ENCODE measurements at places on chromosomes 11 and 22. TPM values are rescaled to one million over a fixed set of nuclear protein-coding genes. Genes with fewer than 3 reads are reported as not detected.

GRCh38 chr11:10611979-10612862 is 43.8 kb upstream of the LYVE1 start:
- no peak overlapping the region for H3K4me3 ChIP-seq
- H3K27me3 ChIP-seq, result peaks cover 5% of the 10 kb centered on the region
- H3K4me1 ChIP-seq, result no peaks in the 10 kb centered on the region
- H3K36me3 ChIP-seq, result no peaks in the 10 kb centered on the region
- H3K27ac ChIP-seq, result no peak overlapping the region
- no peak for DNase-seq

GRCh38 chr11:26187639-26188038 is 144.3 kb upstream of the ANO3 start:
- H3K36me3 ChIP-seq, result no peaks in the 10 kb centered on the region
- H3K4me3 ChIP-seq, result no peak overlapping the region
- H3K27ac ChIP-seq, result no peak overlapping the region
- no peaks in the 10 kb centered on the region for H3K4me1 ChIP-seq
- no peak for DNase-seq

DNA sequence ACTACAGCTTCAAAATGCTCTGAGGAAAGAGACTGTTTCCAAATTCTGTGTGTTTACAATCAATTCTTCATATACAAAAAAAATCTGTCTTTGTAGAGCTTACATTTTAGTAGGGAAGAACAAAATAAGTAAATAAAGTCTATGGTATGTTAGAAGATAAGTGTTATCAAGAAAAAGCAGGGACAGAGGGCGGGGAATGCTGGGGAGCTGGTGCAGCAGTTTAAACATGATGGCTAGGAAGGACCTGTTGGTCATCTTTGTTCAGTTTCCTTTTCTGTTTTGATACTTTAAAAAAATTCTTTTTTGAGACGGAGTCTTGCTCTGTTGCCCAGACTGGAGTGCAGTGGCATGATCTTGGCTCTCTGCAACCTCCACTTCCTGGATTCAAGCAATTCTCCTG is 16.1 kb downstream of the TMEM25 start:
- peaks cover 35% of the 10 kb centered on the region for H3K36me3 ChIP-seq
- H3K27me3 ChIP-seq, result no peaks in the 10 kb centered on the region
- H3K4me3 ChIP-seq, result no peak overlapping the region
- DNase-seq, result no peak
- H3K27ac ChIP-seq, result no peak overlapping the region

DNA sequence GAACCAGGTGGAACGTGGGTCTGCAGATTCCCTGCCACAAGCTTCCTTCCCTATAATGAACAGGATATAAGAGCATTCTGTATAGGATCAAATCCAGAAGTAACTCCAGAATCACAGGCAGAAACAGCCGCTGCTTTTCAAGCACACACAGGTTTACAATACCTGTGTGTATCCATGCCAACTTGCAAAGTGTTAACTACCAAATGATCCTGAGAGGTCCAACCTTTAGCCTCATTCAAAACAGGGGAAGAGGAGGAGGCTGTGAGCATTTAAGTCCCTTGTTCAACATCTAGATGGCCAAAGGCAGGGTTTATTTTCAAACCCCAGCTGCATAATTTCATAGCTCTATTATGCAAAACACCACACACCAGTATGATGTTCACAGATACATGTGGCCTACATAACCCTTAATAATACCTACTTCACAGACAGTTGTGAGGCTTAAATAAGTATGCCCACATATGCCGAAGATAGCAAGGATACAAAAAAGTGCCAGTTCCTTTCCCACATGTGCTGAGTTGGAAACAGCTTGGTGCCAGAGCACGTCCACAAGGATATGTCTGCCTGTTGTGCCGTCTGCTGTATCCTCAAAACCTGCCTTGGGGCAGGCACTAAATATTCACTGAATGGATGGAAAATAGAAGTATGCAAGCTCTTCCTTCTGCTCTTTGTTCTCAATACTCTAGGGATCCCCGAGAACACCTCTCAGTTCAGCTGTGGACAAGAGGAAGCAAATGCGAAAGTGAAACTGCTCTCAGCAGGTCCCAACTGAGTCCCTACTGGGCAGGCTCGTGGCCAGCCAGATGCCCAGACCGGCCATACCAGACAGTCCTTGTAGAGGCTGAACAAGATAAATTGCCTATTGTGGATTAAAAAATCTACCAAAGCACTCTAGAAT is 66.8 kb downstream of the LARGE1 start:
- H3K4me3 ChIP-seq, result peak overlapping the region; percentile 91
- peaks cover 1% of the 10 kb centered on the region for H3K27me3 ChIP-seq
- no peaks in the 10 kb centered on the region for H3K36me3 ChIP-seq

DNA sequence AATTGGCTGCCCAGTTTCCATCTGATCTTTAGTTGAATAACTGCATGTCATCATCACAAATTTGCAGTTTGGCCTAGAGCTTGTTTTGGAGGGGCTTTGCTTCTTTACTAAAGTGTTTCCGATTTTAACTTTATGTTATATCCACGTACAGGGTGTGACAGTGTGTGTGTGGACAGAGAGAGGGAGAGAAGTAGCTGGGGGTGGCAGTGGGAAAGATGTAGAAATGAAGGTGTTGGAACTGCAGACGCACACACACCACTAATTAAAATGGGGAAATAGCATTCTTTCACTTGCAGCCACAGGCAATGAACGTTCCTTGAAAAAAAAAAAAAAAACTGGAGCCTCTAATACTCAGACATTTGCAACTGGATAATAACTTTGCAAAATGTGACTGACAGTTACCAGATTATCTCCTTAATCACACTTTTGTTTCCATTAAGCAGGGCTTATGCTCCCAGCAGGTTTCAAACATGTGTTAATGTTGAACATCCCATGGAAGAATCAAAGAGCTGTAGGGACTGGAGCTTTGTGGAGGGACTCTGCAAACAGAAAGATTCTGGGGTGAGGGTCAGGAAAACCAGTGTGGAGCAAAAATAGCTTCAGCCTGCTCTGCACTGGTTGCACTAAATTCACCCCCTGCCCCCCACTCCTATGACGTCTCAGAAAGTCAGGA is 238.1 kb upstream of the TENM4 start:
- no peaks in the 10 kb centered on the region for H3K4me1 ChIP-seq
- H3K27ac ChIP-seq, result no peak overlapping the region
- H3K27me3 ChIP-seq, result peaks cover 7% of the 10 kb centered on the region
- no peaks in the 10 kb centered on the region for H3K36me3 ChIP-seq

Gene OR4P4
- polyA plus RNA-seq, result not detected

Gene BTG4
- not detected for polyA plus RNA-seq

Gene MIOX
- polyA plus RNA-seq, result not detected

Gene ALDH3B1
- 3.4 TPM for polyA plus RNA-seq

Data from immature natural killer cell (primary cell).